ENCODE measurements at places on chromosomes 3 and 15.

DNA sequence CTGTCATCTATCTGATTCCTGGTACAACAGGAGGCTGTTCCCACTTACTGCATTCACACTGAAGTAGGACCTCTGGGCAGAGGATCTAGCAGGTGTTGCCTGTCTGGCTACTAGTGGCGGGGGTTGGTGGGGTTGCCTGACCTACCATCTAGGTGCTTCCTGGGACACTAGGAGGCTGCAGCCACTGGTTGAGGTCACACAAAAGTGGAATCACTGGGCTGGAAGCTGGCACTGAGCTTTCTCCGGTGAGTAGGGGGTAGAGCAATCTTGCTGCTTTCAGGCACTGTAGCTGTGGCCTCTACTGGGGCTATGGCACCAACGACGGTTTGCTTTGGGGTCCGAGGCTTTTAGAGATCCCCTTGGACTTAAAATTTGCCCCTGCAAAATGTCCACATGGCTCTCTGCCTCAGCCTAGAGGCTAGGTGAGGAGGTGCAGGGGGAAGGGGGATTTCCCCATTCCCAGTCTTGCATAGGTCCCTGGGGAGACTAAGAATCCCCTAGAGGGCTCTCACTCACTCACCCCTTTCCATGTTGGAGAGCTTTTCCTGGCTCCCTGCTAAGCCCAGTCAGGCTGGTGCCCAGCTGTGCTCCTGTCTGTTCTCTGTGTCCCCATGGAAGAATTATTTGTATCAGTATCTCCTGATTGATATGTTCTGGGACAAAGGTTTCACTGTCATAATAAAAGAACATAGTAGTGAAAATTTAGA, 397.7 kb upstream of the EPHA6 start:
- no peak for DNase-seq

GRCh38 chr3:187256051-187256616, 35.4 kb downstream of the MASP1 start:
- DNase-seq, result no peak

GRCh38 chr3:62571916-62572315, 198.6 kb upstream of the FEZF2 start:
- DNase-seq, result no peak

DNA sequence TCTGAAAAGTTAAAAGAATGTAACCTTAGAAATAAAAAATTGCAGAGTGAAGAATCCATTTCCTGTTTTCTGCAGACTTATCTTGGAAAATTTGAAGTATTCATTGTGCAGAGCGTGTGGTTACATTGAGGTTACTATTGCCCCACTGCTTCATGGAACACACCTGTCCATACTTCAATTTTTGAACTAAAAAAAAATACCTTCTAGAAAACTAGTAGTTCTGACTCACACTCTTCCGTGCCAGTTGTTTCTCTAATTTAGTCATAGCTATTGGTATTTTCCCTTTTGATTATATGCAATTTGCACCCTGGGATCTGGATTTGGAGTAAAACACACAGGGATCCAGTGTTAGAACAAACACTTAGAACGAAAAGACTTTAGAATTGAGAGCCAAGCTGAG, 111.8 kb upstream of the LYSMD4 start:
- DNase-seq, result no peak

GRCh38 chr15:99674279-99674678, 59.0 kb downstream of the LYSMD4 start:
- DNase-seq, result no peak

DNA sequence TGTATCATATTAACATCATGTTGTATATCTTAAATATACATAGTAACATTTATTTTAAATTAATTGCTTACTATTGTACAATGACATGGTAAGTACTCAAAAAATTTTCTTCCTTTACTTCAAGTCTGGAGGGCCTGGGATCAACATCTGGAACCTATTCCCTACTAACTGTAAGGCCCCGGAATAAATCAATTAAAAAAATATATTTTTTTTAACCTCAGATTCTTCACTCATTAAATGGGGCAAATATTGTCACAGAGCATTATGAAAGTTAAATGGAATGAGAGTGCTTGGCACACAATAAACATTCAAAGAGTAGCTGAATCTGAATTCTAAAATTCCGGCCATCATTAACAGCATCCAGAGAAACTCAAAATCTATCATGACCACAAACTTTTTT, 16.5 kb downstream of the GSK3B start:
- no peak for DNase-seq

GRCh38 chr15:89781055-89781454, 4.9 kb downstream of the MESP2 start:
- DNase-seq, result no peak

- no peak for DNase-seq
These were observed 114.2 kb downstream of the TNIK start for GRCh38 chr3:171346019-171346418.

DNA sequence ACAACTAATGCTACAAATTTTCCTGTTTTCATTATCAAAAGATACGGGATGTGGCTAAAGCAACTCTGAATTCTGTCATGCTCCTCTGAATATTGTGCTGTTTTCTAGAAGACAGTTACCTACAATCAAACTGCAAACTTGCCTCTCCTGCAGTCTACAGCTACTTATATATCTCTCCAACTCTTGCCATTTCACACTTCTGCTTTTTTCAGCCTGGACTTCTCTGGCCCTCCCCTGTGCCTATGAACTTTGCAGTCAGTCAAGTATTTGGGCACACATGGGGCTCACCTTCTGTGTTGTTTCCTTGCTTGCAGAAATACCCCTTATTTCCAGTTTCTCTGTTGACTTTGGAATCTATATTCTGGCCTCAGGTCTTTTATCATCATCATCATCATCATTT, 575.6 kb downstream of the GRM7 start:
- no peak for DNase-seq

GRCh38 chr3:129560269-129560787, 17.4 kb downstream of the H1-8 start:
- DNase-seq, result no peak

- DNase-seq, result no peak
These were observed 215.6 kb downstream of the WNT5A start for GRCh38 chr3:55271549-55271948.

DNA sequence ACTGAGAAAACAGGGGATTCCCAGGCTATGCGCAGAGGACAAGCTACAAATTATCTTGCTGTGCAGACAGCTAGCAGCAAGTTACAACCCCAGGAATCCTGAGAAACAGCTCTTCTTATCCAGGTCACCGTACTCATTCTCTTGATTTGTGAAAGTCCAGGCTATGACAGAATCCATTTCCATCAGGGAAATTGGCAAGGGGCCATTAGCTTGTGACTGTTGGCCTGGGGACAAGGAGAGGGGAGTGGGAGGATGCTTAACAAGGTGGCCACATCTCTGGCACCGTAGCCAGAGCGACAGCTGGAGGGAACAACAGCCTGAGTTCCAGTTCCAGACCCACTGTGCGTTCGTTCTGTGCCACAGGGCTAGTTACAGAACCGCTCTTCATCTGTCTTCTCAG, 44.9 kb upstream of the PLXNA1 start:
- peak; percentile 58 for DNase-seq

- peak; percentile 64 for DNase-seq
These were observed 499.9 kb upstream of the LMCD1 start for GRCh38 chr3:8001712-8002111.

DNA sequence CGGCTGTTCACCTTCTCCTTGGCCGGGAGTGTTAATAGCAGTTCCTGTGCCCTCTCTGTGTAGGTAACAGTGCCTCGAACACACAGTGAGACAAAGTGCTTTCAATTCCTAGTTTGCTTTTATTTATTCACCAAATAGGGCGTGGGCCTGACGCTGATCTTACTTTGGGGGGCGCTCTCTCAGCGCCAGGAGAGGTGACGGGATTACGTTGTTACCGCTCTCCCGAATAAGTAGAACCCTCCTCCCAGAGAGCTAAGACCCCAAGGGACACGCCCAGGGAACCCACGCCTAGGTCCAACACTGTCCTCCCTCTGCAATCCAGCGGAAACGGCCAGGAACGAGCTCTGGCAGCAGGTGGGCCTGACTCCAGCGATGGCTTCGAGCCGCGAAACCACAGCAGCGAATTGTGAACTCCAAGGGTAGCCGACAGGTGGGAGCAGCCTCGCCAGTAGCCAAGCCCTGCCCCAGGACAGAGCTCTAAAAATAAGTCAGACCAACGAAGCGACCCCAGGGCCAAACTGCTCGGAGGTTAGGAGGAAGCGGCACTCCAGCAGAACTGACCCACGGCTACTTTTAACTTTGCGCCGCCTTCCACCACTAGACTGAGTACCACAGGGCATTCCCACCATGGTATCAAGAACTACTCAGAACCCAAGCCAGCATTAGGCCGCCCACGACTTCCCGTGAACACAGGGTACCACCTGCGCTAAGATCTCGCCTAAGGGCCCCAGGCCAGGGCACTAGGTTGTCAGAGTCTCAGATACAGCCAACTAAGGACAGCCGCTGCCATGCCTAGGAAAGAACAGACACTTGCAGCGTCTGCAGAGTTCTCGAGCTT, 1.6 kb upstream of the SIN3A start:
- DNase-seq, result no peak

DNA sequence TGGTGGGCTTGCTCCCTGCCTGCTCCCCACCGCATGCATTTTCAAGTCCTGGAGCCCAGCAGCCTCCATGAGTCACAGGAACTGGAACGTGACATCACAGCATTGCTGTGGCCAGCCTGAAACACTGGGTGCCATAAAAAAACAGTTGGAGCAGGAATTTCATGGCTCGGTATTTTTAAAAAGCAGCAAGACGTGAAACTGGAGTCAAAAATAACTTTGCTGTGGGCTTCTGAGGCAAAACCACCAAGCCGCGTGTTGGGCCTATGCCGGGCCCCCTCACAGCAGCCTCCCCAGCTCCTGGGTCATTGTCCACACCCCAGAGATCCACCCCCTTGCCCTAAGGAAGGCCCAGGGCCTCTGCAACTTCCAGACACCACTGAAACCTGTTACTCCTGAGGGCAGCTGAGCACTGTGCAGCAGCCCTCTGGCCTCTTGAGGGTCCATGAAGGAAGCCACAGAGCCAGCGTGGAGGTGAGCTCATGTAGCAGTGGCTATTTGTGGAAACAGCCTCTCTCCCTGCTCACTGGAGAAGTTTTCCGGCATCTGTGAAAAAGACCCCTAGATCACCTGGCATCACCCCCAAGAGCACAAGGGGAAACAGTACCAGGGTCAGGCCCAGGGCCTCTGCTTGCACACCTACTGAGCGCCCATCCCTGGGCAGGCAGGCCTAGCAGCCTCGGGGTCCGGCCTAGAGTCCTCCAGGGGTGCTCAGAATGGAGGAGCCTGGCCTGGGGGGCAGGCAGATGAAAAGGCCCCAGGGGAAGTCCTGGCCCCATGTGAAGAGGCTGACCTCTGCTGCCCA, 34.0 kb upstream of the DUSP7 start:
- DNase-seq, result no peak

- DNase-seq, result no peak
These were observed 154.6 kb downstream of the LRTM1 start for GRCh38 chr3:54773271-54773670.

DNA sequence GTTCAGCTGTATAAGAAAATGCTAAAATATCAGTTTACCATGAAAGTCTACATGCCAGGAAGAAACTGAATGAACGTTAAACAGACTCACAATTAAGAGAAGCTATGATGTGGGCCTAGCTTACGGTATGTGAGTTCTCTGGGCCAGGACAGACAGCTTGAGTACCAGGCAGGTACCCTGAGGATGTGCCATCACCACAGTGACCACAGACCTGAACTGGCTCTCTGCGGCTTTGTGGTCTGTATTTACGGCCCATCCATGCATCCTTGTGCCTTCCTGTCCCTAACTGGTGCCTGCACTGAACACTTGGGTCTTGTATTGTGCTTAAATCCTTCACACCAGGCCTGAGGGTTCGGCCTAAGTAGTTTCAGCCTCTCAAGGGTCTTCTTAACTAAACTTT, 467.5 kb upstream of the PPP2R3A start:
- no peak for DNase-seq

DNA sequence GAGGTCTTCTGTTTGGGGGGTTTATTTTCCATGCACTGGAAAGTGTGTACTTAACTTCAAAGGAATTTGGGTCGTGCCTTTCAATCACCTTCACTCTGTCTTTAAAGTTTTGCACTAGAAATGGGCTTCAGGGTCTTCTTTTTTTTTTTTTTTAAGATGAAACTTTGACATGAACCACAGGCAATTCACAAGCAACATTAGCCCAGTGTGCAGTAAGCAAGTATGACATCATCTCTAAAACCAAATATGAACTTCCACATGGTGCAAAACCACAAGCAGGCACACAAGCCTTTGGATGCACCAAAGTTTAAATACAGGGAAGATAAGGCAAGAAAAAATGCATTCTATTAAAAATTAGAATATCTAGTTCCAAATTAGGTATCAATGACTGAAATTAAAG, 381.9 kb downstream of the ERC2 start:
- DNase-seq, result no peak

DNA sequence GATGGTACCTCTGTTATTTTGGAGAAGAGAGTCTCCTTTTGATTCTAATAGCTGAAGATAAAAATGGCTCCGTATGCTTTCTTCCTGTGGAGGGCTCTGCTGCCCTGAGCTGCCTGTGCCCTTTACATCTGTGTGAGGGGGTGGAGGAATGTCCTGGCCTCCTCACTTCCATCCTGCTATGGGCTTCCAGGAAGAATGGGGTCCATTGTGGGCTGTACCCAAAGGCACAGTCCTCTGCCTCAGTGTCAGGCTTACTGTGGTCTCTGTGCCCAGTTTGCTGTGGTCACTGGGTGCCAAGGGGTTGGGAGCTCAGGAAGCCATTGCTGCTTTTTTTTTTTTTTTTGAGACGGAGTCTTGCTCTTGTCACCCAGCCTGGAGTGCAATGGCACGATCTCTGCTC, 14.4 kb downstream of the DAG1 start:
- DNase-seq, result no peak

DNA sequence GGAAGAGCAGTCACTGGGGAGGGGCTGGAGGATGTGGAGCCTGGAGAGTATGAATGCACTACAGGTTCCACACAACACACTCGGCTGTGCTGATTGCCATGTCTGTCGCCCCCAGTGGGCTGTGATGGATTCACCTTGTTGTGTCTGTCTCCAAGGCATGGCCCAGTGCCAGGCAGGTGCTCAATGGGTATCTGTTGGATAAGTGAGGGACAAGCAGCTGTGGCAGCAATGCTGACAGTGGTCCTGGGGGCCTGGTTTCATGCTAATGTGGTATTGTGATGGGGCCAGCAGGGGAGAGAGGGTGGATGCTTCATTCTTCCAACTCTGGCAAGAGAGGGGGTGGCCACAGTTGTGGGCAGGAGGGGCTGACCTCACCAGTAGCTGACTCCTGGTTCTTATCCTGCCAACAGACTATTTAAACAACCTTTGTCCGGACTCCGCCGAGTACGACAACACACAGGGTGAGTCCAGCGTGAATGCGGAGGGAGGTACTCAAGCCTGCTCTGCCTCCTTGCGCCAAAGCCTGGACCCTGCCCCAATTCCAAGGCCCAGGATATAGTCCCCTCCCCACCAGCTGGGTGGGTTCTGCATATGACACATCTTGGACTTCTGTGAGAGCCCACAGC, 47.3 kb upstream of the NR2C2 start:
- no peak for DNase-seq

All from NCI-H446 (cell line).